GOT3 (cell line): ENCODE measurements at places on chromosomes 1 and 21.

- no peak for DNase-seq
These were observed at the start of gene LRRC42 for GRCh38 chr1:53946252-53947171. Gene LRRC42 (plus strand): TSS chr1:53946350. CDS start chr1:53952000, 5,650 bp downstream.

- no peak for DNase-seq
These were observed 73.8 kb upstream of the DUSP10 start for GRCh38 chr1:221815660-221816059.

GRCh38 chr1:195785830-195786229, 822.4 kb downstream of the KCNT2 start:
- no peak for DNase-seq

- DNase-seq = no peak
These were observed 103.4 kb upstream of the KCNE2 start for GRCh38 chr21:34260277-34261008.

GRCh38 chr1:59516881-59517280, 220.0 kb downstream of the FGGY start:
- no peak for DNase-seq
